PC-9 (cell line): ENCODE measurements at places on chromosomes 16 and 17. TPM values are rescaled to one million over a fixed set of nuclear protein-coding genes. Genes with fewer than 3 reads are reported as not detected.

Gene BRIP1
- total RNA-seq: 14.4 and 16.0 TPM in 2 replicates

Gene KCNJ12
- 1.1 and 2.0 TPM in 2 replicates for total RNA-seq

DNA sequence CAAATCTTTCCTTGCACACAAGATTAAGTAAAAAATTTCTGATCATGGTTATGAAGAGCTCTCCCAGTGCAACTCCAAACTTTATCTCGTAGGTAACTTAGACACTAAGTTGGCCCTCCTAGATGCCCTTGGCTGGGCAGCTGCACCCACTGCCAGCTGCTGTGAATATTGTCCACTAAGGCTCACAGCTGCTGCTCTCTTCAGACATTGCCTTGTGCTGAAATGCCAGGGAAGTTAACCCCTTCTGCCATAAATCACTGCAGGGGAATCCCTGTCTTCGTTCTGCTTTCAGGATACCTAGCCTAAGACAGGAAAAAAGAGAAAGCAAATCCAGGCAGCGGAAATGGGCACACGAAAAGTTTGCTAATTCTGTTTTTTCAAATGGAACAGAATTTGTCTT, 106.4 kb downstream of the IRX5 start:
- no peak for DNase-seq

GRCh38 chr17:82113422-82113821, 15.4 kb upstream of the FASN start:
- DNase-seq: no peak

- DNase-seq: no peak
These were observed 3.1 kb upstream of the CPD start for GRCh38 chr17:30375661-30376060.

Gene CLEC18A
- total RNA-seq: 1.2 and 1.3 TPM in 2 replicates

Gene RNF112
- 2.0 and 2.3 TPM in 2 replicates for total RNA-seq

GRCh38 chr16:19518388-19518787, 3.5 kb downstream of the GDE1 start:
- no peak for DNase-seq

Gene STAC2
- 0.17 and 0.28 TPM in 2 replicates for total RNA-seq

GRCh38 chr17:51164911-51165679, 1.1 kb upstream of the NME2 start:
- no peak for DNase-seq

DNA sequence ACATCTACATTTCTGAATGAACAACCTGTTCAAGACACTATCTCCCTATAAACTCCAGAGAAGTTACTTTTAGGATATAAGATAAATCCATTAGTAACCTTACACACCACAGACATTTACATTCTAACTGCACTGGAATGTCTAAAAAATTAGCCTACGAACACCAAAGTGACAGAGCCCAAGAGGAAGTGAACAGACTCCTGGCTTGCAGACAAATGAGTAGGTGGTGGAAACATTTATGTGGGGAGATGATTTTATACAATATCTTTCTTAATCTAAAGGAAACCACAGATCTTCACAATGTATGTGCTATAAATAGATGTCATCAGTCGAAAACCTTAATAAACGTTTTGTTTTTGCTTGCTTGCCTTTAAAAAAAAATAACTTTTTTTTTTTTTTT, 18.8 kb downstream of the ZNF652 start:
- no peak for DNase-seq

GRCh38 chr17:69043098-69043734, 17.5 kb downstream of the ABCA9 start:
- DNase-seq: no peak

DNA sequence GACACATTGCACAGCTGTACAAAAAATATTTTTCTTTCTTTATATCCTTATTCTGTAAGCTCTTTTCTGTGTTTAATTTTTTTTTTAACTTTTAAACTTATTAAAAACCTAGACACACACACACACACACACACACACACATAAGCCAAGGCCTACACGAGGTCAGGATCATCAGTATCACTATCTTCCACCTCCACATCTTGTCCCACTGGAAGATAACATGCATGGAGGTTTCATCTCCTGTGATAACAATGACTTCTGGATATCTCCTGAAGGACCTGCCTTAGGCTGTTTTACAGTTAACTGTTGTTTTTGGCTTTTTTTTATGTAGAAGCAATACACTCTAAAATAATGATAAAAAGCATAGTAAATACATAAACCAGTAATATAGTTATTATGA, 71.2 kb downstream of the TNRC6C start:
- no peak for DNase-seq

- DNase-seq: no peak
These were observed 26.2 kb upstream of the ALKBH5 start for GRCh38 chr17:18157354-18157985.

Gene WFIKKN2
- total RNA-seq: not detected in 2 replicates

- no peak for DNase-seq
These were observed 14.4 kb downstream of the KIF2B start for GRCh38 chr17:53837131-53837530.

GRCh38 chr17:76080768-76081287, 1.8 kb downstream of the ZACN start:
- DNase-seq: no peak

DNA sequence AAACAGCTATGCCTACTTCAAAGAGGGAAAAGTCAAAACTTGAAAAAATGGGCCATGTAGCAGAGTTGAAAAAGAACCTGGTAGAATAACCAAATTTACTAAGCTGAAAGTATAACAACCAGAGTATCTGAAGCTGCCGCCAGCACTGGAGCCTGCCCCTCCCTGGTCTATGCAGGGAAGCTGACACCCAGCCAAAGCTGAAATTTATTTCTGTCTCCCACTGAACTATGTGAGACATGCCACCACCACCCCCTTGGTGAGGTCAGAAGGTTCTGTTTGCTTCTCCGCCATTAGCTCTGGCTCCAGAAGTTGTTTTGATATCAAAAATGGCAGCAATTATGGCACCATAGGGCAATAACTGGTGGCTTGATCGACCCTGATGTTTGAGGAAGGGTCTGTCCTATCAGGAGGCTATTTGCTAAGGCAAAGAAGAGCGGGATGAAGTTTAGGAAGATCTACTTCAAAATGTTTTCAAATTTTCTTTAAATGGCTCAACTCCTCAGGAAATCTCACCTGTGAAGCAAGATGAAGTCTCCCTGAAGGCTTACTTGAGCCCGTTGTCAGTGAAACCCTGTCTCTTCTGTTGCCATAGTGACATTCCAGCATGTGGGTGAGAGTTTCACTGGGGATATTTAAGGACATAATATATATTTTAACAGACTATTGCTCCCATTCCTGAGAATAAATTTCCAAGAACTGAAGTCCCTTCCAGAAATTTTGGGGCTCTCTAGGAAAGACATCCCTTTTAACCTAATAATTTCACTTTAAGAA, 122.0 kb downstream of the COPRS start:
- DNase-seq: no peak

DNA sequence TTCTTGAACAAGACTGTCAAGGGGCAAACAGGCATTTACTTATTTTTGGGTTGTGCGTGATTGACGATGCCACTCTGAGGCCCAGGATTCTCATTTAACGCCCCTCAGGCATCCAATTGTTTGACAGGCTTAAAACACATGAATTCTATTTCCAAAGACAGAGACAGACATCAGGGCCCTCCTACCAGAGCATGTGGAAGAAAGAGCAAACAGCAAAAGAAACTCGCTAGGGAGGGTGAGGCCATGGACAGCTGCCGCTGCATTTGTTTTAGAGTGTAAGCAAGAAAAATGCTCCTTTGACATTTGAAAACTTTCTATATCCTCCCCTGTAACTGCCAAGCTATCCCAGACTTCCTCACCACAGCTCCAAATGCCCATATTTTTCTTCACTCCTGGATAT, 410.1 kb downstream of the NPIPA8 start:
- no peak for DNase-seq

Gene FAM171A2
- total RNA-seq: 8.3 and 11.8 TPM in 2 replicates

DNA sequence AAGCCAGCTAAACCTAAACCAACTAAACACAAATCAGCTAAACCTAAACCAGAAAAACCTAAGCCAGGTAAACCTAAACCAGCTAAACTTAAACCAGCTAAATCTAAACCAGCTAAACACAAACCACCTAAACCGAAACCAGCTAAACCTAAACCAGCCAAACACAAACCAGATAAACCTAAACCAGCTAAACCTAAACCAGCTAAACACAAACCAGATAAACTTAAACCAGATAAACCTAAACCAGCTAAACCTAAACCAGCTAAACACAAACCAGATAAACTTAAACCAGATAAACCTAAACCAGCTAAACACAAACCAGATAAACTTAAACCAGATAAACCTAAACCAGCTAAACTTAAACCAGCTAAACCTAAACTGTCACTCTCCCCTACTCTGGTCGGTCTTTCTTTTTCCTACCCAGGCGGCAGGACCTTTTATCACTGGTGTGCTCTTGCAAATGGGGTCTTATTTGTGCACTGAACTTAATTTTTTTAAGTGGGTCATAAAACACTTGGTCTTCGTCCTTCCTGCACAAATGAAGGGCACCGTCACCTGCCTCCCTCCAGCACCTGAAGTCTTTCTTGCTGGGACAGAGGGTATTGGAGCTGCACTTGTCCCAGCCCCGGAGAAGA, 7.2 kb downstream of the EVPL start:
- DNase-seq: no peak

DNA sequence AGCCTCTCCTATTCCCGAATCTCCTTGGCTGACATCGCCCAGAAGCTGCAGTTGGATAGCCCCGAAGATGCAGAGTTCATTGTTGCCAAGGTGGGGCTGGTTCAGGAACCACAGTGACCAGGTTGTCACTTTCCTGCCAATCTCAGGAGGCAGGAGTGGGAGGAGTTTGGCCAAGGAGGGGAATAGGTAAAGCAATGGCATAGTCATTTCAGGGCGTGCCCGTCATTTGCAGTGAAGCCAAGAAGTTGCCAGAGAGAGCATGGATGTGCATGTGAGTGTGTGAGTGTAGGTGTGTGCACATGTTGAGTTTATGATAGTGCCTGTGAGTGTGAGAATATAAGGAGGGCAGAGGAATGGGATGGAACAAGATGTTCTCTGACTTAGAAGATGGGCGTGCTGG, 14.8 kb downstream of the PSMD3 start:
- no peak for DNase-seq

- DNase-seq: no peak
These were observed 52.5 kb upstream of the CLEC3A start for GRCh38 chr16:77969861-77970260.

- no peak for DNase-seq
These were observed 863.2 kb upstream of the GOT2 start for GRCh38 chr16:59597269-59597668.

DNA sequence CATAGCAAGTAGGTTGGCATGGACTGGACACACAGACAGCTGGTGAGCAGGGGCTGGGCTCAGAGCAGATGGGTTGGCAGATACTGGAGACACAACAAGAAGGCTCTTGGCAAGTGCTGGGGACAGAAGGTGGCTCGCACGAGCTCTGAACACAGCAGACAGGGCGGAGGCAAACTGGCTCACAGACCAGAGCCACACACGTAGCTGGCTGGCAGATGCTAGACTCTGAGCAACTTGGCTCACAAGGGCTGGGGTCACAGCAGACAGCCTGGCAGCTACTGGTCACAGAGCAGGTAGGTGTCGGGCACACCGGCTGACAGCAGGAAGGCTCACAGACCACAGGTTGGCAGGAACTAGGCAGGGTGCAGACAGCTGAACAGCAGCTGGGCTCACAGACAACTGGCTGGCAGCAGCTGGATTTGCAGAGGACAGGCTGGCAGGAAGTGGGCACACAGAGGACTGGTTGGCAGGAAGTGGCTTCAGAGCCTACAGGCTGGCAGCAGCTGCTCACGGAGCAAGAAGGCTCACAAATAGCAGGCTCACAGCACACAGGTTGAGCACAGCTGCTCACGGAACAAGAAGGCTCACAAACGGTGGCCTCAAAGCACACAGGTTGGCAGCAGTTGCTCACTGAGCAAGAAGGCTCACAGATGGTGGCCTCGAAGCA, 725 bp downstream of the KRTAP16-1 start:
- DNase-seq: no peak

Gene NPIPA2
- 2.6 and 3.0 TPM in 2 replicates for total RNA-seq

DNA sequence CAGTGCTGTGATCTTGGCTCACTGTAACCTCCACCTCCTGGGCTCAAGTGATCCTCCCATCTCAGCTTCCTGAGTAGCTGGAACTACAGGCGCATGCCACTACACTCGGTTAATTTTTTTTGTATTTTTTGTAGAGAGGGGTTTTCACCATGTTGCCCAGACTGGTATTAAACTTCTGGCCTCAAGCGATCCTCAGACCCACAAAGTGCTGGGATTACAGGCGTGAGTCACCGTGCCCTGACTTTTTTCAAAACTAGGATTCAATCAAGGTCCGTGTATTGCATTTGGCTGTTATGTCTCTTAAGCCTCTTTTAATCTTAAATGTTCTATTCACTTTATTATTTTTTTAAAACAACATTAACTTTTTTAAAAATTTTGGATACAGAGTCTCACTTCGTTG, 4.3 kb upstream of the CCL22 start:
- no peak for DNase-seq

DNA sequence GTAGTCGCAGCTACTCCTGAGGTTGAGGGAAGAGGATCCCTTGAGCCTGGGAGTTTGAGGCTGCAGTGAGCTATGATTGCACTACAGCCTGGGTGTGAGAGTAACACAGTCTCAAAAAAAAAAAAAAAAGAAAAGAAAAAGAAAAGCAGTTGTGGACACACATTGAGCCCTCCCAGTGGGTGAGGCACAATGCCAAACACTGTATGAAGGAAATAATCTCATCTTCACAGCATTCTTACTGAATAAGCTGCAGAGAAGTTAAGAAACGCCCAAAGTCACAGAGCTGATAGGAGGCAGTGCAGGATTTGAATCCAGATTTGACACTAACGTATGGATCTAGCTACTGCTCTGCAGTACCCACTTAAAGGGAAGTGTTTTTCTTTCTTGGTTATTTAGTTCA, 5.9 kb upstream of the LYZL6 start:
- DNase-seq: no peak

Gene ELMO3
- 32.4 and 51.1 TPM in 2 replicates for total RNA-seq

Gene HBA2
- total RNA-seq: not detected in 2 replicates

Gene TNP2
- total RNA-seq: not detected in 2 replicates

Gene KCNJ18
- total RNA-seq: not detected in 2 replicates

GRCh38 chr16:31055613-31056012, 18.4 kb downstream of the ZNF668 start:
- no peak for DNase-seq

DNA sequence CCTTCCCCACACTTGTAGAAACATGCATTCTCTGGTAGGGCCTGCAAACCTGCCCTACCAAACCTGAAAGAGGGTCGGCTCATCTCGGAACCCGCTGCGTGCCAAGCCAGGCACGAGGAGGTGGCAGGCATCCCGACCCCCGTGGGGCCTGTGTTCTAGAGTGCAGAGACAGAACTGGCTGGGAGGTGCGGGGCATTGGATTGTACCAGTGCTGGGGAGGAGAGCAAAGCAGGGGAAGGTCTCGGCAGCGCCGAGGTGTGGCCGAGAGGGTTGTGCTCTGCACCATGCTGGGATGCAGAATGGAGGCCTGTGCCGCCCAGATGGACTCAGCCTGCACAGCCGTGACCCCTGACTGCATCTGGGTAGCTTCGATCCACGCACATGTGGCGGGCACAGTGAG, 17.8 kb upstream of the MC1R start:
- DNase-seq: no peak

DNA sequence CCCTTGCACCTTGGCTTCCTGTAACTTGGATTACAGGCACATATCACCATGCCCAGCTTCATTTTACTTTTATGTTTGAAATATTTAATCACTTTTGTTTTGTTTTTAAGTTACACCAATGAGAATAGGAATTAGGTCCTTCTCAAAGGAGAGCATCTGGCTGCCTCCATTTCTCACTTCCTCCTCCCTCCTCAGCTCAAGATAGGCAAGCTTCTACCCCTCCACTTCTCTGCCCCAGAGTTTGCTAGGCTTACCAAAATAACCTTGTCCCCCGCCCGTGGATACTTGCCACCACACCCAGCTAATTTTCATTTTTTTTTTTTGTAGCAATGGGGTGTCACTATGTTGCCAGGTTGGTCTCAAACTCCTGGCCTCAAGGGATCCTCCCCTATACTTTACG, 17.9 kb downstream of the GABARAPL2 start:
- no peak for DNase-seq
